ENCODE measurements at places on chromosomes 12 and 14.

GRCh38 chr14:104598910-104599273, 5.7 kb downstream of the TMEM179 start:
- no peak for DNase-seq

- no peak for DNase-seq
Measured at GRCh38 chr14:36944307-36945010, 227.9 kb downstream of the SLC25A21 start.

- peak; percentile 88 for DNase-seq
Measured at GRCh38 chr12:104643819-104644669, 187.3 kb downstream of the CHST11 start.

DNA sequence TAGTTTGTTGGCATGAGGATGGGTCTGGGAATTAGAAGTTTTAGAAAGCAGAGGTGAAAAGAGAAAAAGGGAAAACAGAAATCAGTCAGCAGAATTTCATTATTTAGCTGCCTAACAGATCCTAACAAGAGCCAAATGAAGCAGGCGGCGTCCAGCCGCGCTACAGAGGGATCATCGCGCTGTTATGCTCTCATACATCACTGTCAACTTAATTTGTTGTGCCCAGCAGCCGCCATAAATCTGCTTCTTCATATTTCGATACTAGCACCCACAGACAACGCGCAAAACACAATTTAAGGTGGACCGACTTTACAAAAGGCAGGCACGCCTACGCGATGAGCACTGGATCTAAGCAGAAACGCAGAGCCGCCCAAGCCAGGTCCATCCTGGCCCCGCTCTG, 66.7 kb downstream of the SETD3 start:
- no peak for DNase-seq
